ENCODE measurements at places on chromosomes 7 and 10.

- no peak for DNase-seq
Measured at GRCh38 chr7:82384051-82384464, 59.5 kb downstream of the CACNA2D1 start.

GRCh38 chr10:43420369-43421200 is 11.6 kb upstream of the HNRNPF start:
- no peak for DNase-seq

DNA sequence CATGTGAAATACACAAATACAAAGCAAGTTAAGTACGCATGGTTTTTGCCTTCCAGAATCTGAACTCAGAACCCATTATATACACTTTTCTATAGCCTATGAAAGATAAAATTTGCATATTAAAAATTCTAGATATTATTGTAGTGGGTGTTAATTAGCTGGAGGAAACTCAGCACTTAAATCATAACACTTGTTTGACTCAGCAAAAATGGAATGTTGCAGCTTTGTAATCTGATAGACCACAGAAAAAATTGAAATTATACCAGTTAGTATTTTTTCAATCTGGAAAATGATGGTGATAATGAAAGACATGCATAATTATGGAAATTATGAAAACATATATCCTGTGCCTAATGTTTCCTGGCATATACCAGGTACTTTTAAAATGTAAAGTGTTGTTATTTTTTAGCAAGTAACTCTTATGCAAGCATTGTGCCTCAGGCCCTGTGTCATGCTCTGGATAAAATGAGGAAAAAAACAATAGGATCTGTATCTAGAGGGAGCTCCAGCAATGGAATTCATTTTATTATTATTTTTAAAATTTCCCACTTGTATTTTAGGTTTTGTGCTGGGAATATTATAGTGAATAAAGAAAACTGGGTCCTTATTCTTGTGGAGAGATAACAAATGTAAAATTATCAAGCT is 490.4 kb upstream of the SEMA3A start:
- no peak for DNase-seq

- no peak for DNase-seq
Measured at GRCh38 chr10:33323721-33324120, 10.7 kb downstream of the NRP1 start.

GRCh38 chr7:122316467-122317388 is 12.2 kb upstream of the FEZF1 start:
- DNase-seq = no peak

- DNase-seq = no peak
Measured at GRCh38 chr7:38932509-38933168, 23.6 kb upstream of the VPS41 start.

GRCh38 chr7:10579561-10579960 is 394.1 kb upstream of the PHF14 start:
- no peak for DNase-seq

- no peak for DNase-seq
Measured at GRCh38 chr7:113283861-113284260, 165.5 kb upstream of the SMIM30 start.

DNA sequence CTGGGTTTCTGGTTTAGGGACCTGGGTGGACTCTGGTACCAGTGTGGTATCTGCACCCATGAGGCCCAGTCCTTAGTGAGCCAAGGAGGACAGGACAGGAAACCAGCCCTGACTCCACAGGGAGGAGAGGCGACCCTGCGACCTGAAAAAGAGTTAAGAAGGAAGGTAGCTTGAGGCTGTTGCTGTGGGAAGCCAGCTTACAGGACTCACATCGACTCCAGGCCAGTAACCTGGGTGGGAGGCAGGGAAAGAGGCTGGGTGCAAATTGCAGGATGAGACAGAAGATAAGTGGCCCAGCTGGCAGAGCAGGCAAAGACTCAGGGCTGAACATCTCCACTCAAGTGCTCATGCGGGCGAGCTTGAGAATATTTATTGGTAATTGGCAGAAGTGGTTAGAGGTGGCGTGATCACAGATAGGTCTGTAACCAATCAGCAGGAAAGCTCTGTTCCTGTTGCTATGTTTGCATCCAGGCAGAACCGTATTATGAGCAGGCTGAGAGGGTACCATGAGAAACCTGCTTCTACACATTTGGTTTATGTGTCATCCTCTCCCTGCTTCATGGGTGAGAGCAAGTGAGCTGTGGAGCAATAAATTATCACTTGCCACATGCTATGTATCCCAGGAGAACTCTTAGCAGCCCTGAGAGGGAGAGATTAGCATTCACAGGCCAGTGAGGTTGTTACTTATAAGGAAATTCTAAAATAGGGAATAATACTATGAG is 11.0 kb downstream of the TLL2 start:
- DNase-seq = no peak

- peak; percentile 37 for DNase-seq
Measured at GRCh38 chr7:44797329-44798258, 1.1 kb downstream of the PPIA start.

GRCh38 chr7:92964141-92964540 is 127.8 kb upstream of the CDK6 start:
- no peak for DNase-seq

GRCh38 chr7:128425850-128426249 is 16.1 kb upstream of the IMPDH1 start:
- DNase-seq = no peak

- DNase-seq = no peak
Measured at GRCh38 chr10:97755718-97756117, 16.1 kb downstream of the SFRP5 start.

GRCh38 chr10:49021685-49022084 is 82.0 kb upstream of the LRRC18 start:
- DNase-seq = no peak

DNA sequence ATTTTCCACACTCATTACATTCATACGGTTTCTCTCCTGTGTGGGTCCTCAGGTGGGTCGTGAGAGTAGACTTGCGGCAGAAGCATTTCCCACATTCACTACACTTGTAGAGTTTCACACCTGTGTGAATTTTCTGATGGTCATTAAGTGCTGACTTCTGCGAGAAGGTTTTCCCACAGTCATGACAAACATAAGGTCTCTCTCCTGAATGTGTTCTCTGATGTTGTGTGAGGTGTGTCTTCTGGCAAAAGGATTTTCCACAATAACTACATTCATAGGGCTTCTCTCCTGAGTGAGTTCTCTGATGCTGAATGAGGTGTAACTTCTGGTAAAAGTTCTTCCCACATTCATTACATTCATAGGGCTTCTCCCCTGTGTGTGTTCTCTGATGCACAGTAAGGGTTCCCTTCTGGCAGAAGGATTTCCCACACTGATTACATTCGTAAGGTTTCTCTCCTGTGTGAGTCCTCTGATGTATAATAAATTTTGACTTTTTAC is 15.1 kb downstream of the ZNF12 start:
- no peak for DNase-seq

GRCh38 chr10:80090121-80090520 is 11.7 kb downstream of the TMEM254 start:
- no peak for DNase-seq

DNA sequence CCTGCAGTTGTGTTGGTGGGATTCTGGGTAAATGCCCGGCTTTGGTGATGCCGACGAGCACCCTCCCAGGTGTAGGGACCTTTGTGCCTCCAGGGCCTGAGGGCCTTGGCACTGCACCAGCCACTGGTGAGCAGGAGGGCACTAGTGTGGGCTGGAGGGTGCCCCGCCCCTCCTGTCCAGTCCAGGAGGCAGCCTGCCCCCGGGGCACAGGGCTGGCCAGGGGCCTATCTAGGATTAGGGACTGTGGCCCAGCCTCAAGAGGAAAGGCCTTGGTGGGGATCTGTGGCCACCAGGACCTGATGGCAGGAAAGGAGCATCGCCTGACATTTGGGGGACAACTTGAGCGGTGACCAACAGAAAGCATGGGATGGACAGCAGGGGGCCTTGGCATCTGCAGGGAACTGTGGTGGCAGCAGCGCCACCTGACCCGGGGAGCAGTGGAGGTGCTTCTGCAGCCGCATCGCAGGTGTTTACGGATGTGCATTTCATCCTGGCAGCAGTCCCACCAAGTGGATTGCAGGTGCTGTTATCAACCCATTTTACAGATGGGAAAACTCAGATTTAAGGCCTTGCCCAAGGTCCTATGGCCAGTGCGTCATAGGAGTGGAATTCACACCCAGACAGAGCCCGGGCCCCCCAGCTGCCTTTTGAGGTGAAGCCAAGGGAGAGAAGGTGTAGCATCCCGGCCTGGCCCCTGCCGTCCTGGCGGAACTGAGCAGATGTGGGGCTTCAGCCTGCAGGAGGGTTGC is 11.1 kb downstream of the ZNF316 start:
- DNase-seq = no peak

DNA sequence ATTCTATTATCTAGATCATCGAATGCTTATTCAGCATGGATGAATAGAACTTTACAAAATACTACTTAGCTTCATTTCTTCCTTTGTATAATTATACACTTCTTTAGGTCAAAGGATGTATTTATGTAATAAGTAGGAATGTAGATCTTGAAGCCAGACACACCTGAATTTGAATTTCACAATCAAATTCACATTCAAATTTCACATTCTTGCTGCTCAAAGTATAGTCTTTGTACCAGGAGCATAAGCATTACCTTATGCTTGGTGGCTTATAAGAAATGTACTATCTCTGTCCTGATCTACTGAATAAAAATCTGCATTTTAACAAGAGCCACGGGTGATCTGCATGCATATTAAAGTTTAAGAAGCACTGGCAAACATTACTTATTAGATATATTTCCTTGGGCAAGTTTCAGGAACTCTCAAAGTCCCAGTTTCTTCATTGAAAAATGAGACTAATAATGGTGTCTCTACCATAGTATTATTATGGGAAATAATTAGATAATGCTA is 112.8 kb downstream of the CACNA2D1 start:
- DNase-seq = no peak

DNA sequence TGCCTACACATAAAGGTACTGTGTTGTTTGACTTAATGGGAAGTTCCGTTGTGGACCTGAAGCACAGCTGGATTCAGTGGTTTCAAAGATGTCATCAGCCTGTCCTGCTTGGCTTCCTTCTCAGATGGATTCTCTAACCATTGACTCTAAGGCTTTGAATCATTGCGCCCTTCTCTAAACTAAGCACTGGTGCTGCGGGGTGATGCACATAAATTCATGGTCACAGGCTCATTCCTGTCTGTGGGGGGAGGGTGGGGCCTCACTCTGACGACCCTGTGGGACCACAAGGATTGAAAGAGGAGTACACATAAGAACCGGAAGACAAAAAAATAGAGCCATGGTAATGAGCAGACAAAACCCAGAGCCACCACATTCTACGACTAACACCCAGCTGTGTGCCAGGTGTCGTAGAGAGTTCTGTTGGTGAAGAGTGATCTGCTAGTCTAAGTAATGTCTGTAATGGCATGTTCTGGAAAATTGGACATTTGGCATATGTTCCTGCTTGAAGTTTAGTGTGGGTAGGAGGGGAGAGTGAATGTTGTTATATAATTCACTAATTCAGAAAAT is 97.3 kb upstream of the YAE1 start:
- DNase-seq = no peak

DNA sequence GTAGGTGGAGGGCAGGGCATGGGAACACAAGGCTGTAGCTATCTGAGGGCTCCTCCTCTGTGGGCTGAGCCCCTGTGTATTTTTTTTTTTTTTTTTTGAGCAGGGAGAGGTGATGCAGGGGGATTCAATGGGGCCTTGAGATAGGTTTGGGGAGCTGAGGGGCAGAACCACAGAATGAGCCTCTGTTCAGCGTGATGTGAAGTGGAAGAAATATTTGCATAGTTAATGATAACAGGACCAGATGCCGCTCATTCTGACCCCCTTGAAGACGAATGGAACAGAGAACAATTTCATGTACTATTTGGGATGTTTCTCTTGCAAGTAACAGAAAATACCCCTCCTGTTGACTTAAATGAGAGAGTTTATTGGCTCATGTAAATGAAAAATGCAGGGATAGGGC is 69.7 kb upstream of the EMX2 start:
- DNase-seq = no peak

DNA sequence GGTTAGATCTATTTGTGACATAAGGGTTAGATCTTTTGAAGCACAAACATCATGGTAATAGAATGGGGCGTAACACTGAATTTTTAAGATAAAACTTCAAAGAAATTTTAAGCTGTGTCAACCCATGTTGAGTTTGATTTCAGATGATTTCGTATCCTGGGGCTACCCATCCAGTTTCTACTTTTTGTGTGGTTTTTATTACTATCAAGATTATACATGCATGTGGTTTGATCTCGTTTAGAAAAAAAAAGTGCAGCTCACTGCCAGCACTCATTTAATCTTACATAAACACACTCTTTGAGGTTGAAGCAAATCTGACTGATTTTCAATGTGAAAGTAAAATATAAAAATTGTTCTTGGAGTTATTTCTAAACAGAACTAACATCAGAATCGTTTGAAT is 140.8 kb upstream of the GRB10 start:
- DNase-seq = no peak

DNA sequence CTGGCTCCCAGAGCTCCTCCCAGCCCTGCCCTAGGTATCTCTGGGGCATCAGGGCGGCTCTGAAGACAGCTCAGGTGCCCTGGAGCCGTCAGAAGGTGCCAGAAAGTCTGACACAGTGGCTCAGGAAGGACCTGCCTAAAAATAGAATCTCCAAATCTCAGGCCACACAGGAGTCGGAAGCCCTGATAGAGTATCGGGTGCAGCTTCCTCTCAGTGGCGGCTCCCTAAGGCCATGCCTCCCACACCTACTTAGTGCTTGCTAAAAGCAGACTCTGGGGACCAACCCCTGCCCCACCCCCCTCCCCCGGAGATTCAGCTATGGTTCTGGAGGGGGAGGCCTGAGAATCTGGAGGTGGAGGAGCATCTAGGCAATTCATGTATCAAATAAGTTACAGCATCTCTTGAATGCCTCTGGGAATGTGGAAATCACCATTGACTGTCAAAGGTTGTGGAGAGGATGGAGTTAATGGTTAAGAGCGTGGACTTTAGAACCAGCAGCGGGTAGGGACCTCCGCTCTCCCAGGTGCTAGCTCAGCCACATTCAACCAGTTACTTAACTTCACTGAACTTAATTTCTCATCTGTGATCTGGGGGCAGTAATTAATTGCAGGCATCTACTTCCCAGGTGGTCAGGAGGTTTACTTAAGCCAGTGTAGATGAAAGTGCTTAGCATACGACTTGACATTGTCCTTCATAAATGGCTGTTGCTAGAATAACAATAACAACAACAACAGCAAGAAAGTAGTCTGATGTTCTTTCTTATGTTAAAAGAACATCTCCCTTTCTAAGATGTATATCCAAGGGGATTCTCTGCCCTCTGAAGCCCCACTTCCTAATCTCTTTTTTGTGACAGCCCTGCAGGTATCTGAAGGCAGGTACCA is 38.6 kb upstream of the MXI1 start:
- DNase-seq = no peak

- peak; percentile 51 for DNase-seq
Measured at GRCh38 chr7:41574377-41574776, 128.5 kb downstream of the INHBA start.

DNA sequence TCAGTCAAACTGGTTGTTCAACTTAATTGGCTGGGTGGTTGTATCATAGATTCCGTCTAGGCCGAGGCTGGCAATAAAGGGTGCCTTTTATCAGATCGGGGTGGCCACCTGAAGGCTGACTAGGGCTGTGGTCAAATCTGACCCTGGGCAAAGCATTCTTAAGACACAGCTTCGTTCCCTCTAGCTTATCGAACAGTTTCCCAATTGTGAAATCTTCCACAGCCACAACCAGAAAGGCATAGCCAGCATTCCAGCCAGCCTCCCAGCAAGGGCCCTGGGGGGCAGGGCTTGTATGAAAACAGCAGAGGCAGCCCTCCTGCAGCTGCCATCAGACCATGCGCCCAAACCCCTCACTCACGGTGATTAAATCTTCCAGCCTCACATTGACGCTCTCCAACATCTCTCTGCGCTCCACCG is 42.5 kb upstream of the TMEM213 start:
- no peak for DNase-seq

All from AG04449 (cell line).